ENCODE measurements at places on chromosomes 7 and 10. TPM values are rescaled to one million over a fixed set of nuclear protein-coding genes. Genes with fewer than 3 reads are reported as not detected.

The ACSL5 gene
- 0.41 TPM for total RNA-seq

The TWIST1 gene
- total RNA-seq: 120 TPM

The HMX2 gene
- not detected for total RNA-seq

The OLAH gene
- total RNA-seq: 0.69 TPM

The CLRN3 gene
- not detected for total RNA-seq

The PRLHR gene
- total RNA-seq: not detected

Data from mesothelial cell of epicardium (in vitro differentiated cells).